ENCODE measurements at places on chromosomes 13 and 19.

GRCh38 chr13:98994896-98995295 is 17.0 kb upstream of the DOCK9 start:
- DNase-seq: no peak

DNA sequence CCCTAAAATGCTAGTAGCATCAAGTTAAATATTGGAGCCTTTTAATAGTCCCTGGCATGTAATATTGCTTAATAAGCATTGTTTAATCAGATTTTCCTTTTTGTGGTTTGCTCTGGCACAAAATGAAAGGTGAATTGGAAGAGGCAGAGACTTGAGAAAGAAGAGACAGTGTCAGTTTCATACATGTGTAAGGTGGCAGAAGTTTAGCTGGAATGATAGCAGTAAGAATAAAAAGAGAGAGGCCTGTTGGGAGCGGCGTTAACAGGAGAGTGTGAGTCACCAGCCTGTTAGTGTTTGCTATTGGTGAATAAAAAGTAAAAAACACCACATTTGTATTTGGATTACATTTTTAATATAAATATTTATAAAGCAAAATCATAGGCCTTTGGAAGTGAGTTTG is 145.3 kb downstream of the PDS5B start:
- DNase-seq: no peak

- DNase-seq: no peak
Observed at GRCh38 chr13:43986421-43986981, 106.8 kb downstream of the LACC1 start.

- DNase-seq: no peak
Observed at GRCh38 chr19:7006135-7006704, 15.0 kb downstream of the MBD3L2B start.

DNA sequence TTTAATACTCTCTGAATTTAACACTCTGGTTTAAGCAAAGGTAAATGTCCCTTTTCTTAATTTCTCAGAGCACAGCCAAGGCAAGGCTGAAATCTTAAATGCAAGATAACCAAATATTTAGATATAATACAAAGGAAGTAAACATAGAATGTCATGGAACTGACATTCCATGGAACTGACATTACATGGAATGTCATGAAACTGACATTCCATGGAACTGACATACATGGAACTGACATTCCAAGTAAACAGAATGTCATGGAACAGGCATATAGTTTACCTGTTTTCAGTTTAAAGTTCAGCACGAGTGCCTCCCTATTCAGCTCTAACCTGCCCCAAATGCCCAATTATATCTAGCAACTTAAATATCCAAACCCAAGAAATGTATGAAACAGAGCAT is 21.8 kb downstream of the FGF14 start:
- no peak for DNase-seq

GRCh38 chr13:40994581-40995230 is 24.4 kb downstream of the ELF1 start:
- peak; percentile 59 for DNase-seq

GRCh38 chr19:1624458-1624857 is 19.2 kb upstream of the UQCR11 start:
- DNase-seq: no peak

DNA sequence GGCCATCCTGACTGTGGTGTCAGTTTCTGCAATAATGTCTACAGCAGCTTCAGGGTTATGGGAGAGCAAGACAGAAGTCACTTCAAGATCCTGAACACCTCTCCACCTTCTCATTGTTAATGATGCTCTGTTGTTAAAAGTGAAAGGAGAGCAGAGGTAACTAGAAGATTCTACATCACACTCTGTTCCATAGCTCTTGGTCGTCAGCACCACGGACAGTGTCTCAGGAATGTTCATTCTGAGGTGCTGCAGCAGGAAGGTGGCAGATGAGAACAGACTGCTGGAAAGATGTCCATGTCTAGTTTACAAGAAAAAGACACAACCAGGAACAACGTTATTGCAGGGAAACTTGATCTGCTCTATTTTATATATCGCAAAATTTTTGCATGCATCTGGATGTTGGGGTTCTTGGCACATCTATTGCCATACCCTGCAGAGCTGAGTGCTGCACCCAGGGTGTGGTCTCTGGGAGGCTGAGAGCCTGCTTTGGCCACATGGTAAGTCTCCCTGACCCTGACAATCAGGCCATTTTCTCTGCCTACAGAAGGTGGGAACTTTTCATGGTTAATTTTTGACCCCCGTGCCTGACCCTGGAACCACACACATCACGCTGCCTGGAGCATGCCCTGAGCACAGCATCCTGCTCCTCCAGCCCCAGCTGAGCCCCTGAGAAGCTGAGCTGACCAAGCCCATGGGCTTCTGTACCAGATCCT is 12.7 kb downstream of the CEACAM21 start:
- no peak for DNase-seq

DNA sequence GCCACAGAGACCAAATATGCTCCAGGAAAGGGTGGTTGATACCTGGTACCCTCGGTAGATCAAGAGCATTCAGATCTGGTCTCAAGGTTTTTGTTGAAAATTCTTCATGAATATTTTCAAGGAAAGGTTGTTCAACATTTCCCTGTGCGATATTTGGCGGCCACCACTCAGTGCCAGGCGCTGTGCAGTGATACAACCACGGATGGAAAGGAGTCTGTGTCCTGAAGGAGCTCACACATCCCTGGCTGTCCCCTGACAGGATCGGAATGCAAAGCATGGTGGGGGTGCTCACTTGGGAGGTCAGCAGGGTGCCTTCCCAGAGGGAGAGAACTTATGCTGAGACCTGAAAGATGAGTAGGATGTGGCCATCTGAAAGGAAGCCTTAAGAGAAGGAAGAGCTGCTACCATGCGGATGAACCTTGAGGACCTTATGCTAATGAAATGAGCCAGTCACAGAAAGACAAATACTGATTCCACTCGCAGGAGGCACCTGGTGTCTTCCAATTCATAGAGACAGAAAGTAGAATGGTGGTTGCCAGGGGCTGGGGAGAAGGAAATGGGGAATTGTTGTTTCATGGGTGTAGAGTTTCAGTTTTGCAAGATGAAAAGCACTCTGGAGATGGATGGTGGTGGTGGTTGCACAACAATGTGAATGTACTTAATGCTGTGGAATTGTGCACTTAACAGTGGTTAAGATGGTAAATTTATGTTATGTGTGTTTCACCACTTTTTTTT is 41.6 kb downstream of the HSPH1 start:
- no peak for DNase-seq

GRCh38 chr19:15452111-15453047 is 2.6 kb upstream of the WIZ start:
- DNase-seq: no peak

DNA sequence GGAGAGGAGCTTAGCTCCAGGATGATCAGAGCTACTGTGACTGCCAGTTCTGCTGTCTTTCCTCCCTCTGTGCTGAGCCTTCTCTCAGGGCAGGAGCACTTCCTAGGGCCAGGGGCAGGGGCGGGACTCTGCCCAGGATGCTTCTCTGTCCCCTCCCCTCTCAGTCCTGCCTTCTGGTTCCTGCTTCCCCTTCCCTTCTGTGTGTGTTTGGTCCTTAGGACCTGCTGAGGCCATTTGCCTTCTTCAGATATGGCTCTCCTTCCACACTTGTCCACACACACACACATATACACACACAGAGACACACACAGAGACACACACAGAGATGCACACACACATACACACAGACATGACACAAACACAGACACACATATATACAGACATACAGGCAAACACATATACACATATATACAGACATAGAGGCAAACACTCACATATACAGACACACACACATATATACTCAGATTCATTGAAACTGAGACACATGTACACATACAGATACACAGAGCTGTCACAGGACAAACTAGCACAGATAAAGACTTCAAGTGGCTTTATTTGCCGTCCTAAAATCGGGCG is 22.0 kb upstream of the CD177 start:
- DNase-seq: no peak
